ENCODE measurements at places on chromosomes 2 and 18.

GRCh38 chr2:39593439-39594393 is 72.0 kb upstream of the TMEM178A start:
- no peak for DNase-seq

DNA sequence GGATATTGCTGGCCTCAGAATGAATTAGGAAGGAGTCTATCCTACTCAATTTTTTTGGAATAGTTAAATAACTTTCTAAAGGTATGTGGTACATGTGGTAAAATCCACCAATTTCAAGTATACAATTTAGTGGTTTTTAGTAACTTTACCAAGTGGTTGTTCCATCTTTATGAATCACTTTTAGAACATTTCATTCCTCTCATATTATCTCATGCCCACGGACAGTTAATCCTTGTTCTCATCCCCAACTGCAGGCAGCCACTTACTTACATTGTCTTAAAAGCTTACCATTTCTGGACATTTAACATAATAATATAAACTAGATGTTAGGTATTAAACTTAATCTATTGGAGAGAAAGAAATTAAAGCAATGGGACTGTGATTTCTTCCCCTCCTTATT is 146.3 kb upstream of the ZC3H15 start:
- DNase-seq = no peak

GRCh38 chr2:179340678-179341077 is 76.0 kb upstream of the SESTD1 start:
- DNase-seq = no peak

DNA sequence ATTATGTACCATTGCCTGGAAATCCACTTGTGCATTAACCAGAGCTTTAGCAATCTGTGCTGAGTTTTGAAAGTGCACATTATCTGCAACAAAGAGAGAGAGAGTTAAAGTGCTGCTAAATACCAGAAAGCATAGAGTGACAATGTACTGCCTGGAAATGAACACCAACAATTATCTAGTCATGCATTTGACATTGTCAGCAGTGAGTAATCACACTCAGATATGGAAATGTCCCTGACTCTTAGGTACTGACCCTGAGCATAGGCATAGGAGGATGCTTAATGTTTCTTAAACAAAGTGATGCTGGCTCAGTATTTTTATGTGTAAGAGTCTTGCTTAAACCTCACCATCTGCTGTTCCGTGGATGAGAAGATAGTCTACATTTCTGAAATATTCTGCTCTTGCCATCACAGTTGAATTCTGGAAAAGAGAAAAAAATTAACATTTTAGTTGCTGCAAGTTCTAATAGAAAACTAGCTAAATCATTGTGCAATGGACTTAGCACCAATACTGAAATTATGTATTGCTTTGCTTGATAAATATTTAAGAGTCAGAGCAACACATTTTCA is 20.8 kb upstream of the GCG start:
- no peak for DNase-seq

DNA sequence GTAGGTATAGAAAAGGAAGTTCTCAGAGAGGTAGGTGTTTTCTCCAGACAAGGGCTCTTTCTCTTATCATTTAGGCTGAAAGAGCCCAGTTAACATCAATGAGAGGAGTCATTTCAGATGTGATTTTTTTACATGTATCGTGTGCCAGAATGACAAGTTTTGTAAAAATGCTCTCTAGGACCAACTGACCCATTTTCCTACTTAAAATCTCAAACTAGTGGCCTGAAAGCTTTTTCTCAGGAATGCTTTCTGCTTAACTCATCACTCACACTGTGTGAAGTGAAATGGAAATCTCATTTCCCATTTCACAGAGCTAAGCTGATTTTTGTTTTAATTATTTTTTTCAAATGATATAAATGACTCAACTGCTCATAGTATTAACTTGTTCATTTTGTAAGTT is 128.7 kb upstream of the CYP26B1 start:
- no peak for DNase-seq

- no peak for DNase-seq
These were observed 32.7 kb downstream of the COX7A2L start for GRCh38 chr2:42328148-42328833.

- no peak for DNase-seq
These were observed 4.8 kb downstream of the SPAG16 start for GRCh38 chr2:213288913-213289700.

GRCh38 chr2:197628043-197628500 is 47.3 kb downstream of the RFTN2 start:
- no peak for DNase-seq

GRCh38 chr2:119219873-119220272 is 3.8 kb upstream of the STEAP3 start:
- no peak for DNase-seq

- no peak for DNase-seq
These were observed 16.7 kb upstream of the EDAR start for GRCh38 chr2:109005686-109006204.

GRCh38 chr18:51884039-51884438 is 456.0 kb upstream of the DCC start:
- no peak for DNase-seq

DNA sequence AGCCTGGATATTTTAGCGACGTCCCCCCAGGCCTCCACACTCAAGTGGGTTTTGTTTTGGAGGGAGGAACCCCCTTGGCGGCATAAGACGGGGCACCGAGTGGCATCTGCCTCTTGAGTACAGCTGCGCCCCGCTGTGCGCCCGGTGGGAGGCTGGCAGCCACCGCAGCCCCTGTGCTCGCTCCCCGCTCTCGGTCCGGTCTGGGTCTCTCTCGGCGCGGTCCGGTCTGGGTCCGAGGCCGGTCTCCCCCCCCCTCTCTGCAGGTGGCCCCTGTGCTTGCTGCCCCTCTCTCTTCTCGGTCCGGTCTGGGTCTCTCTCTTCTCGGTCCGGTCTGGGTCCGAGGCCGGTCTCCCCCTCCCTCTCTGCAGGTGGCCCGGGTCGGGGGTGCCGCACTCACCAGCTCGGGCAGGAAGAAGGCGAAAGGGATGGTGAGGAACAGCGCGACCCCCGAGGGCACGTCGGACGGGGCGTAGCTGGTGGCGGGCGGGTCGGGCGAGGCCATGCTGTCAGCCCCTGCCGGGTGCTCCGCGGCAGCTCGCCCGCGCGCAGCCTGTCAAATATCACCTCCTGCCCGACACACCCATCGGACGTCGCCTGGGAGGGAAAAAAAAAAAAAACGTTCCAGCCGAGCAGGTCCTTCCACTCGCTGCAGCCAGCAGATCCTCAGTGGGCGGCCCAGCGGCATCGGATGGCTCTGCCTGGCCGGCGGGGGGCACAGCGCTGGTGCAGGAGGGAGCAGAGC is at the start of gene MALL:
TSS of gene MALL (minus strand) at position 532 of the 742 bp plus-strand sequence. CDS start at position 502, 30 bp downstream.
- DNase-seq = no peak

- no peak for DNase-seq
These were observed 180.6 kb downstream of the MC4R start for GRCh38 chr18:60191926-60192325.

- no peak for DNase-seq
These were observed 310.5 kb downstream of the PTPRM start for GRCh38 chr18:7877609-7878008.

- DNase-seq = no peak
These were observed 239.0 kb upstream of the FIGN start for GRCh38 chr2:163974766-163975165.

DNA sequence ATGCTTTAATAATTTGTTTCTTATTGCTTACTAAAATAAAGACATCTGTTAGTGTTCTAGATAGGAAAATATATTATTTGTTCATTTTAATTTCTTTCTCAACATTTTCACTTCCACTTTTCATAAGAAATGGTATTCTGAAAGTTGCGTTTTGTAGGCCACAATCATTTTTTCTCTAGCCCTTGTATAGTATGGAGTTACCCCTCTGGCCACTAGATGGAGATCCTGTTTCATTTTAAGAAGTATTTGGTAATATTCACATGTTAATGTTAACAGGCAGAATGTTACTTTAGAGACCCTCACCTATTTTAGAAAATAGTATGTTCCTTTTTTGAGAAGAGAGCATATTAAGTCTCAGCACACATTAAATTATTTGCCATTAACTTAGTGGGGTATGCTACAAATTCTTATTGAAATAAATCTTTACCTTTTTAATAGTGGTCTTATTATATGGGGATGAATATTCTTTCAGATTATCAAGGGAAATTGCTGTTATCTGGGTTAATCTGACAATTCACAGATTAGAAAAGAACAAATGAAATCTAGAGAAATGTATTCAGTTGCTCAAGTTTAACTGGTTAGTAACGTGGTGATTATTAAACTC is 73.9 kb upstream of the TTC27 start:
- no peak for DNase-seq

GRCh38 chr2:3059141-3059925 is 318.3 kb downstream of the EIPR1 start:
- DNase-seq = no peak

DNA sequence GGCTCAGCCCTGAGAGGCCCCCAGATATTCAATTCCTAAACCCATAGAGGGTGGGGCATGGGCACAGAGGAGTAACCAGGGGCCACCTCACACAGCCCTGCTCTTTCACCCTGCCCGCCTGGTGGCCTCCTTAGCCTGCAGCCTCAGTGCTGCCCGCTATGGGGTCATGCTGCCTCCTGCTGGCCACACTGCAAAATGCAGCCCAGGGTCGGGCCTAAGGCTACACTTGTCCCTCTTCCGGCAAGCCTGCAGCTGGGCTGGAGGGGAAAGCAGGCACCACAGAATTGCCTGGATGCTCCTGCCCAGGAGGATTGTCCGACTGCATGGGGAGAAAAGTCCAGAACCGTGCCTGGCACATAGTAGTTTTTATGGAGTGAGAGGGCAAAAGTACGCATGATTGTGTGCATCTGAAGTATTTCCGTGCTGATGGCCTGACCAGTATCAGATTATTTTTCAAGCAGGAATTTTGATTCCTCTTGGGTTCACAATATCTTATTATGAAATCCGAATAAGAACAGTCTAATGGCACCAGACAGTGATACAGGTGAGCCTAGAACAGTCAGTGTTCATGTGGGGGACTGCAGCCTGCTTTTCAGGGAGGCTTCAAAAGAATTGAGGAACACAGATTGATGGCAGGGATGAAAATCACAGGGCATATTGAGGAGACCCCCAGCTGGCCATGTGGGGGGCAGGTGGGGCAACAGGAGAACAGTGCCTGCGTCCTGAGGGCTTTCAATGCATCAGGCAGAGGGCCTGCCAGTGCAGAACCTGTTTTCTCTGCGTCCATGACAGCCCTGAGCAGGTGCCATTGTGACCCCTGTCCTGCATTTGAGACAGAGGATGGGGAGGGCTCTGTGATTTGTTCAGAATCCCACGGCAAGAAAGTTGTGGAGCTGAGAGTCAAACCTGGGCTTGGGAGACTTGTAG is 51.2 kb upstream of the ALPP start:
- DNase-seq = peak; percentile 92

GRCh38 chr18:10488017-10488416 is 33.6 kb downstream of the APCDD1 start:
- no peak for DNase-seq

DNA sequence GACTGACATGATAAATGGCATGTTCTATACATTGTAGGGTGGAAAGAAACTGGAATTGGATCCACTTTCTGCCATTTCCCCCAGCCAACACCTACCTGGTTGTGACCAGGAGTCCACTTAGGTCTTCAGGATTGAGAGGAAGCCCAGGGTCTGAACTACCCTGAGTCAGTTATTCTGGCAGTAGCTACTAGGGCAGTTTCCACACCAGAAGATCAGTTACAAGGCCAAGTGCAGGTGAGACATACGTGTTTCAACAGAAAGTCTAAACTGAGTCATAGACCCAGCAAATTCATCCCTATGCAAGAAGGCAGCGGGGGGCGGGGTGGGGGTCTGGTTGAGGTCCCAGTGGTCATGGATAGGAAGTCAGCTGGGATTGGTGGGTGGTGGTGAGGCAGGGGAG is 21.9 kb downstream of the ANTXR1 start:
- no peak for DNase-seq

DNA sequence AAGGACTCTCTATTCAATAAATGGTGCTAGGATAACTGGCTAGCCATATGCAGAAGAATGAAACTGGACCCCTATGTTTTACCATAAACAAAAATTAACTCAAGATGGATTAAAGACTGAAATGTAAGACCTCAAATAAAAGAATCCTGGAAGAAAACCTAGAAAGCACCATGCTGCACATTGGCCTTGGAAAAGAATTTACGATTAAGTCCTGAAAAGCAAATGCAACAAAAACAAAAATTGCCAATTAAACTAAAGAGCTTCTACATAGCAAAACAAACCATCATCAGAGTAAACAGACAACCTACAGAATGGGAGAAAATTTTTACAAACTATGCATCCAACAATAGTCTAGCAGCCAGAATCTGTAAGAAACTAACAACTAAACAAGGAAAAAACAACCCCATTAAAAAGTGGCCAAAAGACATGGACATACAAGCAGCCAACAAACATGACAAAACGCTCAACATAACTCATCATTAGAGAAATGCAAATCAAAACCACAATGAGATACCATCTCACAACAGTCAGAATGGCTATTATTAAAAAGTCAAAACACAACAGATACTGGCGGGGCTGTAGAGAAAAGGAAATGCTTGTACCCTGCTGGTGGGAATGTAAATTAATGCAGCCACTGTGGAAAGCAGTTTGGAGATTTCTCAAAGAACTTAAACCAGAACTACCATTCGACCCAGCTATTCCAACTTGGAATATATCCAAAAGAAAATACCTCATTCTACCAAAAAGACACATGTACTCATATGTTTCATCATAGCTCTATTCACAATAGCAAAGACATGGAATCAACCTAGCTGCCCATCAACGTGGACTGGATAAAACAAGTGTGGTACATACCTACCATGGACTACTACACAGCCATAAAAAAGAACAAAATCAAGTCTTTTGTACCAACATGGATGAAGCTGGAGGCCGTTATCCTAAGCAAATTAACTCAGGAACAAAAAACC is 30.6 kb downstream of the SEPTIN10 start:
- no peak for DNase-seq

DNA sequence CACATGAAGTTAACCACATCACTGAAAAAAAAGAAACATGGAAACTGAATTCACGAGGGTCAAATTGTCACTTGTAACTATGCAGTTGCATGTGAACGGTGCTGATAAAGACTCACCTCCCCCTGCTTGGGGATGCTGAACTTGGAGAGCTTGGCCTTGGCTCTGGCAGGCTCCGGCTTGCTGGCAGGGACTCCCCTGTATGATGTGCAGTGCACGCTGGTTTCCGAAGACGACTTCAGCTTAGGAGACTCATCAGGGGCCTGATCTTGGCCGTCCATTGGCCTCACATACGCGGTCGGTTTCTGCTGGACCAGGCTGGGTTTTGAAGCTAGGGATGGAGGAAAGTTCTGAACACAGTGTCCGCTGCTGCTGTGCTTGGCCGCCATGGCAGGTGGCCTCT is 135.9 kb downstream of the AFF3 start:
- DNase-seq = no peak

DNA sequence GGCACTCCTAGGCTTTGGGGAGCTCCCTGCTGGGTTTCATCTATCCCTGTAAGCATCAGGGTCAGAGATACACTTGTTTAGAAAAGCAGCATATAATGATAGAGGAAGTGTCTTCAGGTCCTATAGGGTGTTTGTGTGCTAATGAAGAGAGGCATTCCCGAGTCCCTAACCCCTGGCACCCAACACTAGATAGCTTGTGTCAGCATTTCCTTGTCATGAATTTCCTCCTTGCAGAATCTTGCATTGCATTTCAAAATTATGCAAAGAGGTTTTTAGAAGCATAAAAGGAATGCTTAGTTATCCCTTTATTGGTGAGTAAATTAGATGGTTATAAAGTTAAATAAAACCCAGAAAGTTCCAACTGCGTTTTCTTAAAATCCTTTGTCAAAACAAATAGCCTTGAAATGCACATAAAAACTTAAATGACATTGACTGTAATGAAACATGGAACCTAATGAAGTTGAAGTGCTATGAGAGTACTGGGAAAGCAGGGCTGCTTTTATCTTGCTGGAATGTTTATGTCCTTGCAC is 63.7 kb upstream of the LHCGR start:
- DNase-seq = no peak

- DNase-seq = peak; percentile 25
These were observed 25.8 kb downstream of the GPR55 start for GRCh38 chr2:230899287-230899686.

All from activated effector memory CD4-positive, alpha-beta T cell treated with anti-CD3 and anti-CD28 coated beads, Interleukin-2, amount 50 U/mL, for 16 hours (primary cell).